Pancreas (tissue), 10 donors: ENCODE measurements at places on chromosomes 4 and X. TPM values are rescaled to one million over a fixed set of nuclear protein-coding genes. Genes with fewer than 3 reads are reported as not detected.

GRCh38 chr4:36274158-36274557 is 7.3 kb upstream of the DTHD1 start:
- no peak for DNase-seq
- no peaks in the 10 kb centered on the region for H3K27me3 ChIP-seq
- no peaks in the 10 kb centered on the region for H3K4me1 ChIP-seq
- H3K36me3 ChIP-seq = no peaks in the 10 kb centered on the region
- no peak overlapping the region for H3K4me3 ChIP-seq

- H3K27me3 ChIP-seq = no peaks in the 10 kb centered on the region
- H3K27ac ChIP-seq = no peak overlapping the region
- no peak overlapping the region for H3K4me3 ChIP-seq
Measured at GRCh38 chrX:10189317-10190268, 32.8 kb downstream of the CLCN4 start.

- H3K27me3 ChIP-seq = no peaks in the 10 kb centered on the region
- H3K4me3 ChIP-seq = no peak overlapping the region
- H3K27ac ChIP-seq = no peak overlapping the region
- H3K4me1 ChIP-seq = no peaks in the 10 kb centered on the region
- DNase-seq = no peak
- no peaks in the 10 kb centered on the region for H3K36me3 ChIP-seq
Measured at GRCh38 chr4:121555315-121556107, 141.3 kb downstream of the ANXA5 start.

Gene MAGEA10
- polyA plus RNA-seq = not detected

Gene AFM
- polyA plus RNA-seq = 0.82 TPM

DNA sequence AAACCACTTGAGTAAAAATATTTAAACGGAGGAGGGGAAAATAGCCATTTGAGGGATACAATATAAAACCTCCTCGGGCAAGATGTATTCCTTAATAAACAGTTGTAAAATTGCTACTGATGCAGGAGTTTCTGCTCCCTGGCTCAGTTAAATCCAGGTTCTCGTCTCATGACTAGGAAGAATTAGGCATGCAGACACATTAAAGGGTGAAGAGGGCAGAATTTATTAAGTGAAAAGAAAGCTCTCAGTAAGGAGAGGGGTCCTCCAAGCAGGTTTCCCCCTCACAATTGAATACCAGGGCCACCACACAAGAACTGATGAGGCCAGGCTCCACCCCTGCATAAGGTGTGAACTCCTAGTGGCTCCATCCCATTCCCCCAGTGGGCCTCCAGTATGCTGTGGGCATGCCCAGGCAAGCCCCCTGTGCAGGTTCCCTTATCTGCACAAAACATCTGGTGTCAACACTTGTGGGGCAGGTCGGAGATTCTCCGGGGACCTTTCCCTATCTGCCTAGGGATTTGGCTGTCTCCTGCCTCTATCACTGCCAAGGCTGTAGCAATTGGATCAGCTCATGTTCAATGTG is 80.4 kb downstream of the HS6ST2 start:
- DNase-seq = no peak
- H3K27ac ChIP-seq = no peak overlapping the region
- no peaks in the 10 kb centered on the region for H3K36me3 ChIP-seq

DNA sequence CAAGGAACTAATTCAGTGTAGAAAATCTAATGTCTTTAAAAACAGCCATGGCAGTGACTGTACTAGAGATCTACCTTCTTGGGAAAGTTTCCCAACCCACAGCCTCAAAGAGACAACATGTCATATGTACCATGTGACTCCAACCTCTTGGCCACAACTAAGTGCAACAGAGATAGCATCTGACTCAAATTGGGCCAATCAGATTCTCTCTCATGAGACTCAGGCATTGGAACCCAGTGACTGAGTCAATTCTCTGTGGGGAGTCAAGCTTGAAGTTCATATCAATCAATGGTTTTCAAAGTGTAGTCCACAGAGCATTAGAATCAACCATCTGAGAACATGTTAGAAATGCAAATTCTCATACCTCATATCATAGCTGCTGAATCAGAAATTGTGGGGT is 123.3 kb downstream of the MBNL3 start:
- no peaks in the 10 kb centered on the region for H3K36me3 ChIP-seq
- H3K27me3 ChIP-seq = no peaks in the 10 kb centered on the region
- H3K27ac ChIP-seq = no peak overlapping the region
- no peak for DNase-seq
- no peaks in the 10 kb centered on the region for H3K4me1 ChIP-seq

- no peaks in the 10 kb centered on the region for H3K27me3 ChIP-seq
- no peaks in the 10 kb centered on the region for H3K36me3 ChIP-seq
- no peak overlapping the region for H3K4me3 ChIP-seq
- H3K4me1 ChIP-seq = no peaks in the 10 kb centered on the region
- DNase-seq = no peak
Measured at GRCh38 chrX:23012636-23013035, 12.9 kb downstream of the DDX53 start.

- no peaks in the 10 kb centered on the region for H3K27me3 ChIP-seq
- DNase-seq = peak; percentile 87
- H3K36me3 ChIP-seq = no peaks in the 10 kb centered on the region
Measured at GRCh38 chr4:120049732-120050494, 16.7 kb downstream of the MAD2L1 start.

GRCh38 chr4:6313216-6313615 is 43.6 kb downstream of the WFS1 start:
- H3K27me3 ChIP-seq = no peaks in the 10 kb centered on the region
- no peak overlapping the region for H3K27ac ChIP-seq
- no peaks in the 10 kb centered on the region for H3K36me3 ChIP-seq
- H3K4me3 ChIP-seq = no peak overlapping the region

GRCh38 chrX:79117078-79117477 is 27.4 kb upstream of the GPR174 start:
- H3K36me3 ChIP-seq = no peaks in the 10 kb centered on the region
- DNase-seq = no peak
- no peaks in the 10 kb centered on the region for H3K4me1 ChIP-seq
- H3K27me3 ChIP-seq = no peaks in the 10 kb centered on the region
- H3K27ac ChIP-seq = no peak overlapping the region
- no peak overlapping the region for H3K4me3 ChIP-seq

DNA sequence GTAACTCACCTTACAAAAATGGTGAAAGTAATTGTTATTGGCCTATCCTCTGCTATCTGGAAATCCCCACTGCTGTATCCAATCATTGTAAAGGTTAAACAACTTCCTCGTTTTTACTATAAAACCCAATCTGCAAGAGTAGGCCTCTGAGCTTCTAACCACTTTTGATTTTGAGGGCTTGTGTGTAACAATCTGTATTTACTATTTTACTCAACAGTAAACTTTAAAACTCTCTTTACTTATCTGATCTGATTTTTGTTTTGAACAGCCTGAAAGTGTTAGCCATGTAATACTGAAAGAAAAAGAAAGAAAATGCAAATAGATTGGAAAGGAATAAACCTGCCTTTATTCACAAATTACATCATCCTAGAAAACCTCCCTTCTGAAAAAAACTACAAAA is 63.1 kb downstream of the SLC10A7 start:
- no peak overlapping the region for H3K27ac ChIP-seq
- no peaks in the 10 kb centered on the region for H3K4me1 ChIP-seq
- no peak for DNase-seq
- H3K4me3 ChIP-seq = no peak overlapping the region
- no peaks in the 10 kb centered on the region for H3K27me3 ChIP-seq
- H3K36me3 ChIP-seq = no peaks in the 10 kb centered on the region

Gene RAB33A
- 0.23 TPM for polyA plus RNA-seq

- DNase-seq = no peak
- no peak overlapping the region for H3K4me3 ChIP-seq
- H3K36me3 ChIP-seq = no peaks in the 10 kb centered on the region
- no peak overlapping the region for H3K27ac ChIP-seq
Measured at GRCh38 chrX:41671082-41671481, 17.7 kb upstream of the GPR34 start.

Gene FGF13
- polyA plus RNA-seq = 1.2 TPM

Gene GABRB1
- not detected for polyA plus RNA-seq

- no peak overlapping the region for H3K4me3 ChIP-seq
- H3K27me3 ChIP-seq = no peaks in the 10 kb centered on the region
- DNase-seq = no peak
- H3K4me1 ChIP-seq = no peaks in the 10 kb centered on the region
Measured at GRCh38 chr4:106773076-106773905, 262.8 kb downstream of the DKK2 start.

DNA sequence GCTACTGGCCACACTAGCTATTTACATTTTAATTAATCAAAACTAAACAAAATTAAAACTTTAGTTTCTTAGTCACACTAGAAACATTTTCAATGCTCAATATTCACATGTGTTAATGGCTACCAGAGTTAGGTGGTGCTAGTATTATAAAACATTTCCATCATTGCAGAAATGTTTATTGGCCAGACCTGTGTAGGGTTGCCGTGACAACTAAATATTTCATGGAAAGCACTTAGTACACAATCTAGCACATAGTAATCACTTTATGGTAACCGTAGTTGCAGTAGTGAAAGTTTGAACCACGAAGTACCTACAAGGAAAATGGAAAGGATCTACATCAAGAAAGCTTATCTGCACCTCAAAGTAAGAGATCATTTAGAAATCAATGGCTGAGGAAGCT is 95.9 kb downstream of the HS6ST2 start:
- no peak for DNase-seq
- H3K4me1 ChIP-seq = no peaks in the 10 kb centered on the region
- H3K36me3 ChIP-seq = no peaks in the 10 kb centered on the region
- no peaks in the 10 kb centered on the region for H3K27me3 ChIP-seq
- H3K27ac ChIP-seq = no peak overlapping the region
- no peak overlapping the region for H3K4me3 ChIP-seq

- no peak overlapping the region for H3K4me3 ChIP-seq
- no peaks in the 10 kb centered on the region for H3K4me1 ChIP-seq
- no peaks in the 10 kb centered on the region for H3K36me3 ChIP-seq
- DNase-seq = no peak
- no peaks in the 10 kb centered on the region for H3K27me3 ChIP-seq
Measured at GRCh38 chrX:71938371-71938770, 27.7 kb downstream of the NHSL2 start.

Gene NUDT6
- polyA plus RNA-seq = 8.2 TPM

DNA sequence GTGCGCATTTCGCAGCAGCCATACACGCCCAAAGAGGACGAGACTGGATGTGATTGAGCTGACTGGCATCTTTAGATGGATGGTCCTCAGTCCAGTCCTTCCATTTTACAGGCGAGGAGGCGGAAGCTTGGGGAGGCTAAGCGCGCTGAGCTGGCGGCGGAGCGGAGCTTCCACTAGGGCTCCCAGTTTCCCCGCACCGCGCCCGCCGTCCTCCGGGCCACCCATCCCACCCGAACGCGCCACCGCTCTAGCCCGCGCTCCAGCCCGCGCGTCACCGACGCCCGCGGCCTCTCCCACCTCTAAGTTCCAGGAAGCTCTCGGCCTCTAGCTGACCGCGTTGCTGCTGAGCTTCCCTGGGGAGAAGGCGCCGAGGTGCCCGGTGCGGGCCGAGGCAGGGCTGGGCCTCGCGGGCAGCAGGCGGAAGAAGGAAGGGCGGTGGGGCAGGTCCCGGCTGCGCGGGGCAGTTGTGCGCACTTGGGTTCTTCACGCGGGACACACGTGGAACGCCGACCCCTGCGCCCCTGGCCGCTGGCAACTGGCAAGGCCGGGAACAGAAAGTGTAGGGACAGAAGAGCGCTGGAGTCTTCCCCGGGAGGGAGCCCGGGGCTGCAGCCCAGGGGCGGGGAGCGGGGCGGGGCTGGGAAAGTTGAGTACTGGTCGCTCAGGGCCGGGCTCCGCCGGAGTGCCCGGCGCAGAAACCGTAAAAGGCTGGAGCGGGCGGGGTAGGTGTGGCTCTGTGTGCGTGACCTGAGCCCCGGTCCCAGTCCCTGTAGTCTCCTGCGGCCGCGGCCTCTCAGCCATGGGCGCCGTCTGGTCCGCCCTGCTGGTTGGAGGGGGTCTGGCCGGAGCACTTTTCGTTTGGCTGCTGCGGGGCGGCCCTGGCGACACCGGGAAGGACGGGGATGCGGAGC is at the start of gene STBD1:
TSS of gene STBD1 (plus strand) at position 763 of the 911 bp plus-strand sequence. CDS start at position 800, 37 bp downstream.
- H3K27me3 ChIP-seq = no peaks in the 10 kb centered on the region
- DNase-seq = peak; percentile 83
- H3K4me1 ChIP-seq = peaks cover 11% of the 10 kb centered on the region
- H3K27ac ChIP-seq = peak within 1 kb of the TSS; percentile 86
- peak within 1 kb of the TSS; percentile 63 for H3K4me3 ChIP-seq

- H3K27ac ChIP-seq = no peak overlapping the region
- H3K4me1 ChIP-seq = no peaks in the 10 kb centered on the region
- DNase-seq = peak; percentile 24
- H3K4me3 ChIP-seq = no peak overlapping the region
- H3K36me3 ChIP-seq = no peaks in the 10 kb centered on the region
Measured at GRCh38 chrX:11190745-11191510, 79.8 kb downstream of the HCCS start.

Gene CTAG2
- polyA plus RNA-seq = not detected

Gene AFF2
- polyA plus RNA-seq = 0.15 TPM

DNA sequence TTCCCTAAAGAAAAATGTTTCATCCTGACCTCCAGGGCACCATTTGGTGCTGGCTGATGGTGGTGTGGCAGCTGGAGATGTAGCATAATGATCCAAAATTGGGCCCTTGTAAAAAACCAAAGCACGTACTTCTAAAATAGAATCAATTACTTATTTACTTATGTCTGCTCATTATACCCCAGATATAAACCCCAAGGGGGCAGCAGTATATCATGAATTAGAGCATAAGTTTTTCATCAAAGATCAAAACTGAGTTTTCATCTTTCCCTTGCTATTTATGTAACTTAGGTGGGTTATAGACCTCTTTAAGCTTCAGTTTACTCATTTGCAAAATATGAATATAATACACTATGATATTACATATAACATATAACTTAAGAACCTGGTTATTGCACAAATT is 241.1 kb downstream of the TACR3 start:
- H3K36me3 ChIP-seq = no peaks in the 10 kb centered on the region
- H3K4me1 ChIP-seq = no peaks in the 10 kb centered on the region
- no peak for DNase-seq
- H3K27ac ChIP-seq = no peak overlapping the region

Gene ARAP2
- polyA plus RNA-seq = 3.2 TPM

DNA sequence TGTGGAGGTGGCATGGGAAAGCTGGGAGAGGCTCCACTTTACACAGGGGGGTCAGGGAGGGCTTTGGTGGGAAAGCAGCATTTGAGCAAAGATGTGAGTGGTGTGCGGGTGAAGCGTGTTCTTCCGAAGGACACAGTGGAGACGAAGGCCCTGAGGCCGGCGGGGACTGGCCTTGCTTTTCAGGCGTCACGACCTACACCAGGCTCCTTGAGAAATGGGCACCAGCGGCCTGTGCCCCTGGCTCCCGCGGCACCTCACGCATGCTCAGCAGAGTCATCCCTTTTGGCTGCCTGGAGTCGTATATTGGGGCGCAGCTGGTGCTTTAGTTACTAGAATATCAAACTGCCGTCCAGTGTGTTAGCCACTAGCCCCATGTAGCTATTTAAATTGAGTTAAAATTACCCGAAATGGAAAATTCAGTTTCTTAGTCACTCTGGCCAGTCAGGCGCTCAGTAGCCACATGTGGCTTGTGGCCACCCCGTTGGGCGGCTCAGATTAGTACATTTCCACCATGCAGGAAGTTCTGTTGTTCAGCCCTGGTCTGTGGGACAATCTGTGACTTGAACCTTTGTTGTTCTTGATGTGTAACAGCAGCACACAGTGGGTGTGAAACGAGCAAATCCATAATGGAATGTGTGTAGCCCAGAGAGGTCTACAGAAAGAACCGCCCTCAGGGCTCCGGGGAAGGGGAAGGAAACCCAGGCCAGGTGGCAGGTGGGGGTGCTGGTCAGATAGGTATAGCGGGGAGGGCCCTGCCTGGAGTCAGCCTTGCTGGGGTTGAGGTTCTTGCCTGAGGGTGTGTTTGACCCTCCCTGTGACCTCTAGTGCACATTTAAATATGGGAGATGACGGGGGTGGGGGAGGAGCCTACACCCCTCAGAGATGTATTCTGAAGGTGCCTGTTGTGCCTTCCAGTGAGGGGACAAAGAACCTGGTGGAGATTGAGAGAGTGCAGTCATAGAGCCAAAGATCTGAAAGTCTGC is 30.4 kb downstream of the TBC1D14 start:
- H3K4me1 ChIP-seq = no peaks in the 10 kb centered on the region
- H3K36me3 ChIP-seq = no peaks in the 10 kb centered on the region
- DNase-seq = no peak
- no peaks in the 10 kb centered on the region for H3K27me3 ChIP-seq
